Left ventricle myocardium superior (tissue), 1 donor: ENCODE measurements at places on chromosomes 3 and 15.

GRCh38 chr3:197709135-197709534 is 27.6 kb downstream of the RUBCN start:
- no peak for DNase-seq

DNA sequence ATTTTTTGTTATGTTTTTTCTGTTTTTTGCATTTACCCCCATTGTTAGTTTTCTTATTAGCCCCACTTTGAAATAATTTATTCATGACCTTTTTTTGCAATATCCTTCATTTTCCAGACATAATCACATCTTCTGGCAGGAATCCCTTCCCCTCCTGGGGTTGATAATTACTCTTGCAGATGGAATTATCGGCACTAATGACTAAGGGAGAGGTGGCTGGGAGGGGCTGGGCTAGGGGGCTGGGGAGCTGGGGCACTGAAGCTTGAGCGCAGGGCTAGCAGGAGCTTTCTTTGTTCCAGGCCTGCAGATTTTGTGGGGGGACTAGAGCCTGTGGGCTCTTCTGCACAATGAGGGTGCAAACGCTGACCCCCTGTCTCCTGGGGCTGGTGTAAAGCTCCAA is 77.8 kb downstream of the RAB11A start:
- no peak for DNase-seq

- DNase-seq: no peak
These were observed 59.9 kb downstream of the AP4E1 start for GRCh38 chr15:50968353-50968752.

DNA sequence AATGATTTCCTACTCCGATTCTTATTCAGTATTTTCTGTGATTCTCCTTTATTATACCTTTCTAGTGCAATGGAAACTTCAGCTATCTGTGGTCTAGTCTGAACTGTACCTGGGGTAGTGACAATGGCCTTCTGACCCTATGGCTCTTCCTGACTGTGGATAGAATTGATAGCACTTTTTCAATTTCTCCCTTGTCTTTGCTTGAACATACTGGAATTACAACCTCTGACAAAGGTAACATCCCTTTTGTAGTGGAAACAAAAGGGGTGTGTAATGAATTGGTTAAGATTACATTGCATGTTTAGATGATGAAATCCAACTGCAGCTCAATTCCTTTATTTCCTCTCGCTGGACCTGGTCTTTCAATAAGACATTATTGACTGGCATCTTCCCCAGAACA is 21.0 kb upstream of the SOX2 start:
- DNase-seq: no peak

DNA sequence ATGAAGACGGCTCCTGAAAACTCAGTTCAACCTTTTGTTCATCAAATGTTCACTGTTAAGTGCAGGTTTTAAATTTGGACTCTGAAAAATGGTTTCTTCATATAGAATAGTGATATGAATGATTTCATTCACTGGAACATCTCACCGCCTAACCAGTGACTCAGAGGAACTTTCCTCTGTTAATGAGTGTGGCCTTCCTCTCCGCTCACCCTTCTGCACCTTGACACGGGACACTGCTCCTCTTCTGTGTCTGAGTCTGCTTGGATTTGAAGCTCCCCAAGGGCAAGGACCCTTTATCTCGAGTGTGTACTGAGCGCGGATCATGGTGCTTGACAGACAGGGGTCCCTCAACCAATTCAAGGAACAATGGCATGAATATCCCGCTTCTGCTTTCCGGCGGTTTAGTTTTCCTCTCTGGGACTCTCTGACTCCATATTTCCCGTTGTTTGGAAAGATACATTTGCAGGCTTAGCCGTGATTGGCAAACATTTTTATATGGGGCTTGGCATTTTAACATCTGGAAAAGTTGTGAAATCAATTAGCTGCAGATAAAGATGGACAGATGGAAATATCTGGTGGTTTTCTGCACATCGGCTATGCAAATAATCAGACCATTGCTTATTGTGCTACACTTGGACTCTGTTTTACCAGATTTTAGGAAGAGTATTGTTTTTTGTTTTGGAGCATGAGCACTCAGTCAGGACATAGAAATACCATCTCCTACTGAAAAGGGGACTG is 20.9 kb downstream of the KBTBD8 start:
- DNase-seq: no peak

- no peak for DNase-seq
These were observed 9.9 kb upstream of the PLA2G4D start for GRCh38 chr15:42104095-42104891.

DNA sequence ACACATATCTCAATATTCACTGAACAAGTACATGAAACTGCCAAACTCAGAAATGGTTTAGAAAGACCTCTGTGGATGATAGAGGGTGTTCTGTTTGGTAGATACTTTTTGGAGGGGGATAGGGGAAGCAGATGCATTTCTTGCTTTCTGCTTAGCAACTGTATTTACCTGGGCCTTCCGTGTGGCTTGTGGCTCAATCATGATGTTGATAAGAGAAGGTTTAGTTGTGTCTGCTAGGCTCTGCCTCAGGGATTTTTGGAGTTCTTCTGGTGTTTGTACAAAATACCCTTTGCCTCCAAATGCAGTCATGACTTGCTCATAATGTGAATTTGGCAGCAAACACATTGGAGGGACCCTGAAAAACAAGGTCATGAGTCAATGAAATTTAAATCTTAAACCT is 38.2 kb downstream of the HACL1 start:
- DNase-seq: no peak

- no peak for DNase-seq
These were observed 35.4 kb upstream of the SPRED1 start for GRCh38 chr15:38217191-38217595.
